ENCODE measurements at places on chromosomes 16 and 17.

GRCh38 chr16:14485121-14485551 lies 144.9 kb downstream of the PARN start:
- DNase-seq, result no peak

DNA sequence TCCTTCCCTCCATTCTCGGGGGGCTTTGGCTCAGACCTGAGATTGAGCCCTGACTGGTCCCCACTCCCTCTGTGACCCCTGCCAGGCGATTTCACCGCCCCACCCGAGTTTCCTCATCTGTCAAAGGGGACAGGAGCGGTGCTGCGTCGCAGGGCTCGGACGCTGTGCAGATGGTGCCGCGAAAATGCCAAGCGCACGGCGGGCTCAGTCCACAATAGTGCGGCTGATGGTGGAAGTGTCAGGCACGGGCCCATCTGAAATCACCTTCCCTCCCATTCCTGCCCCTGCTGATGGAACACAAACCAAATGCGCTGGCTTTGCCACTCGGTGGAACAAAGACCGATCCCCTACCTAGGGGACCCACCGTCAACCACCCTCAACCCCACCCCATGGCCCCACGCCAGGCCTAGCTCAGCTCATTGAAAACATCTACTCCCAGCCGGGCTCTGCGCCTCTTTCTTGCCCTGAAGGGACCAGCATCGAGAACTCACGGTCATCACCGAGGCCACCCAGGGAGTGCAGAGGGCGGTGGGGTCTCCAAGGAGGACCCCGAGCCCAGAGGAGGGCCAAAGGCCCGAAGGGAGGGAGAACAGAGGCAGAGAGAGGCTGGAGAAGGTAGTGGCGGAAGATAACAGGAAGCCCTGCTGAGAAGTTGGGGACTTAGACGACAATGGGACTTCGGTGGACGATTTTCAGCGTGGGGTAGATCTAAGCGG lies 1.4 kb downstream of the CARHSP1 start:
- DNase-seq, result no peak

- DNase-seq, result no peak
Observed at GRCh38 chr16:85913688-85914422, 14.9 kb downstream of the IRF8 start.

DNA sequence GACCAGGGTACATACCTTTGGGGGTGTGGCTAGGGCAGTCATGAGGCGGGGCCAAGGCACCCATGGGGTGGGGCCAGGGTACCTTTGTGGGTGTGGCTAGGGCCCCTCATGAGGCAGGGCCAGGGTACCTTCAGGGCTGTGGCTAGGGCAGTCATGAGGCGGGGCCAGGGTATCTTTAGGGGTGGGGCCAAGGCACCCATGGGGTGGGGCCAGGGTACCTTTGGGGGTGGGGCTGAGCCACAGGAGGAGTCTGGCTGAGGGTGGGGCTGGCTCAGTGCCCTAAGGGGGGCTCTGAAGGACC lies 3.5 kb downstream of the GNG13 start:
- no peak for DNase-seq

DNA sequence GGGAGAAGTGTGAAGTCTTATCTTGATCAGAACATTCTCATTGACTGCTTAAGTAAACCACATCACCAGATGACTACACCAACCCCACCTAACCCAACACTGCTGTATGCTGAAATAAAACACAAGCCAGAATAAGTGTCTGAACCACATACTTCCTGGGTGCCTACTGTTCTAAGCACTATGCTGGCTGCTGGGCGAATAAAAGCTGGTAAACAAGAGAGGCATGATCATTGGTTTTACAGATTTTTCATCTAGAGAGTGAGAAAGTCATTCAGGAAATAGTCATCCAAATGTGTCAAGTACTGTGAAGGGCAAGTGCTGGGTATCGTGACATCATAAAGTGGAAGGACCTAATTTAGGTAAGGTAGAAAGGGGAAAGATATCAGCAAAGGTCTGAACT lies 199.0 kb upstream of the SOX9 start:
- no peak for DNase-seq

- DNase-seq, result no peak
Observed at GRCh38 chr16:83901101-83901500, 2.2 kb downstream of the MLYCD start.

DNA sequence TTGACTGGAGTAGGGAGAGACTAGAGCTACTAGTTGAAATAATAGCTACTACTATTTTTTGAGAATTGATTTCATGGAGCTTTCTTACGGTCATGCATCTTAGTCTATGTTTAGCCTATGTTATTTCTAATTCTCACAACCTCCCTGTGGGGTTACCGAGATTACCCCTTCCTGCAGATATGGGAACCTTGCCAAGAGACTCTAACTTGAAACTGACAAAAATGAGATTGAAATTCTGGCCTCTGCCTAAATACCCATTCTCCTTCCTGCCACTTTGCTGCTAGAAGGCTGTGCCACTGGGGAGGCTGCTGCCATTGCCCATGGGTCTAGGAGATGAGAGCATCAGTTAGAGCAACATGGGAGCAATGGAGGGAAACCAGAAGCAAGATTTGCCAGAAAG lies 410.3 kb downstream of the CDH13 start:
- DNase-seq, result no peak

- DNase-seq, result no peak
Observed at GRCh38 chr16:75053791-75054555, 55.1 kb downstream of the ZNRF1 start.

GRCh38 chr16:82917886-82918595 lies 291.3 kb downstream of the CDH13 start:
- DNase-seq, result no peak

DNA sequence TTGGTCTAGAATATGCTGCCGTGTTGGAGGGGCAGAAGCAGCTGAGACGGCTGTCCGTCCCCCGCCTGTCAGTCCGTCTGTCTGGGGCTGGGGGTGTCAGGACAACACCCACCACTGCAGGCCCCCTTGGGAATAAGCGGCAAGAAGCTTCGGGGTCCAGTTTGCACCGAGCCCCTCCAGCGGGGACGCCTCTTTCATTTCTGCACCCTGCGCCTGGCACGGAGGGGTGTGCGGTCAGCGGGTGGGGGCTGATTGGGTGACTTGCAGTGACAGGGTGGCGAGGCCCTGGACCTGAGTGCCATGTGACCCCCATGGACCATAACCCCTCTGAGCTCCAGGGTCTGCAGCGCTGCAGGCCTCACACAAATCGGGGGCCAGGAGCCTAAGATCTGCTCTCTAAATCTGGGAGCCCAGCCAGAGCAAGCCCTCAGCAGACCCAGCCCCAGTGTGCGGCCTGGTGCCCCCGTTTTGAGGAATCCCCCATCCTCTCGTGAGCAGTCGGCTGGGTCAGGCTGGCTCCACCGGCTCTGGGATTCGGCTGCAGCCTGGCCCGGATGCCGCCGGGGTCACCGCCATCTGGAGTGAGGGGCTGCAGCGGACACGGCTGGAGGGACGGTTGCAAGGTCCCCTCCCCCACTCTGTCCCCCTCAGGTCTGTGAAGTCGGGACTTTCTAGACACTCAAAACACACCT lies 8.3 kb downstream of the CBFA2T3 start:
- no peak for DNase-seq

GRCh38 chr17:46106966-46107644 lies 86.1 kb downstream of the KANSL1 start:
- no peak for DNase-seq

GRCh38 chr17:13931800-13932460 lies 137.4 kb upstream of the COX10 start:
- DNase-seq, result no peak

GRCh38 chr17:67294451-67295199 lies 49.6 kb upstream of the HELZ start:
- no peak for DNase-seq

- DNase-seq, result no peak
Observed at GRCh38 chr16:30009990-30010843, 610 bp downstream of the DOC2A start.

GRCh38 chr16:25107466-25107792 lies 4.1 kb upstream of the LCMT1 start:
- DNase-seq, result no peak

- no peak for DNase-seq
Observed at GRCh38 chr16:84597528-84597896, 20.4 kb downstream of the COTL1 start.

DNA sequence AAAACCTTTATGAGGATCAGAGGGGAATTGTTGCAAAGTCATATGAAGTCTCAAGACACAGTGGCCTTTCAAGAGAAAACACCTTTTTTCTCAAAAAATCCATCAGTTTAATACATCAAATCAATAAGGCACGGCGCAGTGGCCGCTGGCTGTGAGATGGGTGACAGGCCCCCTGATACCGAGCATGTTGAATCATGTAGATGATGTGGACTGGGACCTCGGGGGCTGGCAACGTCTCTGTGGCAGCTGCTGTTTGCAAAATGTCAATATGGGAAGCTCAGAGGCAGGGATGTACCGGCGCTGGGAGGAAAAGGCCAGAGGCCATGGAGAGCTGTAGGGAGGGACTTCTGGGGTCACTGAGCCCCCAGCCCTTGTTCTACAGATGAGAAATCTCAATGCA lies 169.1 kb downstream of the GSG1L start:
- no peak for DNase-seq

DNA sequence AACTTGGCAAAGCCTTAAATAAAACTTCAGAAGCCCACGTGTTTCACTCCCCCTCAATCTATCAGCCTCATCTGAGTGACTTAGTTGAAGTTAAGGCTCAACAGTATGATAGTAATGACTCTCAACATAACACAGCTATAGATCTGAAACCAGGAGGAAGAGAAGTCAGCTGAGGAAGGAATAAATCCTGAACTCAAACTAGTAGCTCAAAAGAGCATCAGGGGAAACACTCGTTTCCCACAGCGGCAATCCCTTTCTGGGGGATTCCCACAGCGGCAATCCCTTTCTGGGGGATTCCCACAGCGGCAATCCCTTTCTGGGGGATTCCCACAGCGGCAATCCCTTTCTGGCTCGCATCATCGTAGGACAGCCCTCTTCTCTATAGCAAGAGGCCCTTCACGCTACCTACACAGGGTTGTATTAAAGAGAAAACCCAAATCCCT lies 56.8 kb downstream of the ZZEF1 start:
- DNase-seq, result no peak

GRCh38 chr17:50259477-50260324 lies 14.6 kb upstream of the TMEM92 start:
- no peak for DNase-seq

Data from cortex of kidney (tissue), 1 donor.